ENCODE measurements at places on chromosomes 2 and 18.

GRCh38 chr2:101762451-101763171, 65.1 kb downstream of the MAP4K4 start:
- DNase-seq = no peak

DNA sequence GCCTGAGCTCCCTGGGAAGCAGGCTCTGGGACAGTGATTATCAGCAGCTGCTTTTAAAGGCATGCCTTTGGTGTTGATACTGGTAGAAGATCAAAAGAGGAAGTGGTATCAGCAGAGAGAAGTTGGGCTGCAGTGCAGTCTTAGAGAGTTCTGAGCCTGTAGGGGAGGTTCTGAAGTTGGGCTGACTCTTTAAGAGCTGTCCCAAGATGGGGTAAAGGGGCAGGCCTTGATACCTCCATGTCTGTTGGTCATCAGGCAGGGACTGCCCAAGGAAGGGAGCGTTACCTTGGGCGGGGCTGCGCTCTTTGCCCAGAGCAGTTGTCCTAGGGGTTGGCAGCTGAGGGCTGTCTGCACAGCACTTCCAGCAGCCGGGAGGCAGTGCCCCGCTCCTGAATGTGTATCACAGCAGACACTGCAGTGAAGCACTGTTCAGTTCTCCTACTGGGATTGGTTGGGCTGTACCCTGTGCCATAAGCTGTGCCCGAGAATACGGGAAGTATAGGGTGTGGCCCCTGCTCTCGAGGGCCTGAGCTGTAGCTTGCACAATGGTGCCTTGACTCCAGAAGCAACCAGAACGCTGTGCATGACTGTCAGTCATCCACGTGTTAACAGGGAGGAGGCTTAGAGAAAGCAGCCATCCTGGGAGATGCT, 177.0 kb downstream of the CTIF start:
- DNase-seq = no peak

DNA sequence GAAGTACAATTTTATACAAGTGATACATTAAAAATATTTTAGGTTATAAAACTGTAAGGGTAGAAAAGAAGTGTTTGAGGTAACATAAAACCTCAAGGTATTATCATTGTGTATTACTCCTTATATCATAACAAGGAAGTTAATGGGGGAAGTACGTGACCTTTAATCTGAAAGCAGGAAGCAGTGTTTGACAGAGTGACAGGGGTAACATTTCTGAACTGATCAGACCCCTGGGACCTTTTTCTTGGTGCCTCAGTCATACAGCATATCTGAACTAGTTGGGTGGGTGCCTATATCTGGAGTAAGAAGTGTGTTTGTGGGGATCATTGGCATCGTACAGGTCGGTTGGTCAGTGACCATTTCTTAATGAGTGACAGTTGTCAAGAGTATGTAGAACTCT, 43.0 kb downstream of the MALT1 start:
- DNase-seq = no peak

- DNase-seq = no peak
Observed at GRCh38 chr2:70608373-70608772, 54.7 kb upstream of the TGFA start.

GRCh38 chr2:205758051-205758450, 75.8 kb downstream of the NRP2 start:
- no peak for DNase-seq

DNA sequence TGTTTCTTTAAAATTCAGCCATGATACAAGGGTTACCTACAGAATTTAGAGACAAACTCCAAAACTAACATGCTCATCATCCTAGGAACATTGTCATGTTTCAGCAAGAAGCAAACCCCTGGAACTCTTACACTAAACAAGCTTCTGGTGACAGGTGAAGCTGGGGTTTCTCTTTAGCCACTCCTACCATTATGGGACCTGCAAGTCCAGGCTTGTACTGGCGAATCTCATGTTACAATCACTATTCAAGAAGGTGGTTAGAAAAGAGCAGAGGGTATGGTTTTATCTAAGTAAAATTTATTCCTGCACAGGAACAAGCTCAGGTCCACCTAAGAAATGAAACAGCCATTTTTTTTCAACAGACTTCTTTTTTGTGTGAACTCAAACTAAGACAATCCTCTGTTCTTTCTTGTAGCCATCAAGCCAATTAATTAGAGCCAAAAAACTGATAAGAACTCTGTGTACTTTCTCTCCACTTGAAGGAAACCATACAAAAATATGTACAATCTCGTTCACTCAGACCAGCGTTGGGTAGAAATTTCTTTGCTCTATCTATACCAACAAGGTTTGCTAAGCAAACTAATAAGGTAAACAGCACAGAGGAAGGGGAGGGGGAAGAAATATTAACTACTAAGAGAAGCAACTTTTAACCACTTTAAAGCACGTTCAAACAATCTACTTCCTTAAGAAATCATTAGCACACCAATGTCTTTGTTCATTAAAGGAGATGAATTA, 63.3 kb upstream of the NEDD4L start:
- no peak for DNase-seq

DNA sequence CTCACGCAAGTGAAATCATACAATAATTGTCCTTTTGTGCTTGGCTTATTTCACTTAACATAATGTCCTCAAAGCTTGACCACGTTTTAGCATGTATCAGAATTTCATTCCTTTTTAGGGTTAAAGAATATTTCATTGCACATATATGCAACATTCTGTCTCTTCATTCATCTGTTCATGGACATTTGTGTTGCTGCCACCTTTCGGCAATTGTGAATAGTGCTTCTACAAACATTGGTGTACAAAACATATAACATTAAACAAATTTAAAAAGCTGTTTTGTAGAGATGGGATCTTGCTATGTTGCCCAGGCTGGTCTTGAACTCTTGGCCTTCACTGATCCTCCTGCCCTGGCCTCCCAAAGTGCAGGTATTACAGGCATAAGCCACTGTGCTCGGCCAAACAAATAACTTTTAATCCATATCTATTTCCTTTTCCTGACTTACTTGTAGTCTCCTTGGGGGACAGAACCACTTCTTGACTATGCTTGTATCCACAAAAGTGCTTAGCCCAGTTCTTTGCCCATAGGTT, 209.3 kb downstream of the SLC4A3 start:
- no peak for DNase-seq

DNA sequence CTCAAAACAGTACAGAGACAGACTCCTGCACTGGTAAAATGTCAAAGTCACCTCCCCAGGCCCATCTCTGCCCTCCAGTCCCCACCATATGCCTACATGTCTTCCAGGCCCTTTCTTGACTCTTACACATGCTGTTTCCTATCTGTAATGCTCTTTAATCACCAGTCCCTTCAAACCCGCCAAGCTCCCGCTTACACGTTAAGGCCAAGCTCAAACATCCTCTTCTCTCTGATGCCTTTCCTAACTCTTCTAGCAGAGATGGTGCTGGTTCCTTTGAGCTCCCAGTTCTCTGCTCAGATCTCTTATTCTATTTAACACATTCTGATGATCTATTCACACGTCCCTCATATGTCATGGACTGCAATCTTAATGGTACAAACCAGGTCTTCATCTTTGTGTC, 5.0 kb downstream of the EVA1A start:
- no peak for DNase-seq

DNA sequence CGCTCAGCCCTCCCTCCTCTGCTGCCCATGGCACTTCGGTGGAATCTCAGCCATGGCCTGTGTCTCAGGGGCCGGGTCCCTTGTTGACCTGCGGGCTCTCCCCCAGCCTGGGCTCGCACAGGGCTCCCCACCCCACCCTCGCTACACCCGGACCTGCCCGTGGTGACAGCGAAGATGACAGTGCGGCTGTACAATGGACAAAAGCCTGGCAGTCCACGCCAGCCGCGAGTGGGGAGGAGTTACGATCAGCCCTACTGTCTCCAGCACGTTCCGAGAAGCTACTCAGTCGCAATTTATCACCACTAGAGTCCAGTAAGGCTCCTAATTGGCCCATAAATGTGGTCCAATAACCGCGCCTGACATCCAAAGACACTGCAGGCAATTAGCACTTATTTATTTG, 31.6 kb downstream of the GBX2 start:
- no peak for DNase-seq

DNA sequence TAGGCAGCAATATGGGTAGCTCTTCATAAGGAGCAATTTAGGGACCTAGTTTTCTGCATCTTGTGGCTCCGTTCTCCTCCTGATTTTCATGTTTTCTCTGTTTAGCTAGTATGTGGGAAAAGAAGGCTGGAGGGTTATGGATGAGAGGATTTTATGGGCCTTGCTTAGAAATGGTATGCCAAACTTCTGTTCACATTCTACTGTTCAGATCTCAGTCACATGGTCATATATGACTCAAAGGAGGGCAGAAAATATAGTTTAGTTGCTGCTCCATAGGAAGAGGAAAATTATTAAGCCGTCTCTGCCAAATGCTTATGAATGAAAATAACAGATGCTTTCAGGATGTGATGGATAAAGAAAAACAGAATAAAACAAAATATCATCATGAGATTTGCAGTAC, 361.8 kb upstream of the CWC22 start:
- DNase-seq = no peak

GRCh38 chr2:240441326-240441992, 6.0 kb downstream of the GPC1 start:
- no peak for DNase-seq

GRCh38 chr18:32208577-32208976, 18.7 kb downstream of the MEP1B start:
- DNase-seq = no peak

DNA sequence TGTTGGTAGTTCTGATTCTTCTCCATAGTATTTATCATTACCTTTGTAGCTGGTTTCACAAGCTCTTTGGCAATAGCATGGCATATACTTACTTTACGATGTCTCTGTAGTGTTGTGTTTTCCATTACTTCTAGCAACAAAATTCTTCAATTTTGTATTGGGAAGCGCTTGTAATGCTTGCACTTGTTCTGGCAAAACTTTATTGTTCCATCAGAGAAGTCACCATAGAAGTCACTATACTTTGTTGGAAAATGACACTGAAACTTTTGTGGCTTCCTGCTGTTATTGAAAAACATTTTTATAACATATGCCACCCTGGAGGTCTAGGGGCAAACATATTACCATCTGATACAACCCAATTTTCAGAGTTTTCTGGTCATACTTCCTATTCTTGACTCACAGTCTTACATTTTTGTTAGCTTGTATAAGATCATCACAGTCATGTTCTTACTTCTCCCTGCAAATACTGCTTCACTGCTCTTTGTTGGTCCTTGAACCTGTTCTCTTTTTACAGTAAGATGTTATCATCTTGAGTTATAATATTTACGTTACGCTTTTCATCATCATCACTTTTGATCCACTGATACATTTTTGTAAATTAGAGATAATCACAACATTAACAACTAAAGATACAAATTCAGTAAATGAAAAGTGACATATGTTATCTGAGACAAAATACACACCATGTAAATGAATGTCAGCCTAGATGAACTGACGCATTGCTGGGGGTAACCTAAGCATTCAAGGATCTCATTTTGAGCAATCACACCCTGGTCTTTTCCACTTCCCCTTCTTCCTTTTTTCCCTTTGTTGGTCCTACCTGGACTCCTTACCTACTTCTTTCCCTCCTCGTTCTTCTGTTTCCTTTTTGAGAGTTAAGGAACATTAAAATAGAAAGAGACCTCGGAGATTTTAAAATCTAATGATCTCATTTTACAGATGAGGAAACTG, 33.3 kb upstream of the CXCR4 start:
- DNase-seq = no peak

DNA sequence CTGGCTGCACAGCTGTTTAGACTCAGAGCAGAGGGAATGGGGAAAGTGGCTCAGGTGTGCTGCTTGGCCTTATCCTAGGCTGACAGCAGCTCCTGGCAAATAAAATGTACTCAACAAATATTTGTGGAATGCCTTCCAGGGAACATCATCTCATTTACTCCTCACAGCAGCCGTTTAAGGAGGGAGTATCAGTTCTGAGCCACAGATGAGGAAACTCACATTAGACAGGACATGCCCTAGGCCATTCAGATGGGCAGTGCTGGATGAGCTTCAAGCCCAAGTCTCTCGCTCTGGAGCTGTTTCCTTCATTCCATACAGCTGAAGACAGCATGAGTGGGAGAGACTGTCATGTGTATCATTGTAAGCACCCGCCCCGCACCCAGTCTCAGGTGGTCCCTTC, 129.6 kb upstream of the CNGA3 start:
- DNase-seq = no peak

GRCh38 chr2:188345020-188345419, 53.3 kb downstream of the GULP1 start:
- no peak for DNase-seq

- peak; percentile 79 for DNase-seq
Observed at GRCh38 chr2:25825238-25825637, 53.0 kb downstream of the ASXL2 start.

DNA sequence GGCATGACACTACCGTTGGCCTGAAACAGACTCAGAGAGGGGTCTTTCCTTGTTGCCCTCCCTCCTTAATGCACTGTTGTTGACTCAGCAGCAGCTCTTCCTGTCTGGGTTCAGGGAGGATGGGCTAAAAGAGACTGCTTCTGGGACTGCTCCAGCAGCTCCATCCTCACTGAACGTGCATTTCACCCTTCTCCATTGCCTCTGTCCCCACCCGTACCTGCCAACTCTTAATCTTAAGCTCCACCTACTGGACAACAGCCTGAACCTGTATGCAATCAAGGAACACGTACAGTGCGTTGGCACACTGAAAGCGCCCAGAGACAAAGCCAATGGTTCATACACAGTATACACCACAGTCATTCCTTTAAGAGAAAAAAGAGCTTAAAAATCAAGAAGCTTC, 230.8 kb upstream of the RAB6C start:
- no peak for DNase-seq

GRCh38 chr2:135030826-135031225, 16.4 kb downstream of the MAP3K19 start:
- DNase-seq = no peak

GRCh38 chr2:105675841-105676240, 68.9 kb upstream of the NCK2 start:
- no peak for DNase-seq

DNA sequence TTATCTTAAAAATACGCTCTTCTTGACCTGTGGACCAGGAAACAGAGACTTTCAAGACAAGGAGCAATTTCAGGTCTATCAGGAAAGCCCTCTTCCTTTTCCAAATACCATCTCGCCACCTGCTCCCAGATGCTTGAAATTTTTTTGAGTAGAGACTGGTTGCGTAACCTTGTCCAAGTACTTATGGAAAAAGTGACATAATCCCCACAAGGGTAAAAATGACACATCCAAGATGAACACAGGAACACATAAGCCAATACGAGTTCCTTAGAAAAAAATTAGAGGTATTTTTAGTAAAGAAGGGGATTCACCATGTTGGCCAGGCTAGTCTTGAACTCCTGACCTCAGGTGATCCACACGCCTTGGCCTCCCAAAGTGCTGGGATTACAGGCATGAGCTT, 1.8 kb downstream of the SERPINB13 start:
- DNase-seq = no peak

GRCh38 chr2:88303865-88304264, 133.7 kb downstream of the THNSL2 start:
- DNase-seq = no peak

- no peak for DNase-seq
Observed at GRCh38 chr18:35653392-35654135, 72.0 kb downstream of the GALNT1 start.

- no peak for DNase-seq
Observed at GRCh38 chr18:36782710-36783109, 46.1 kb downstream of the TPGS2 start.
